Stimulated activated CD4-positive, alpha-beta T cell treated with anti-CD3 and anti-CD28 coated beads, Interleukin-4, amount 100 ng/mL, for 1 hour (primary cell): ENCODE measurements at places on chromosomes 7 and 10.

- no peak for DNase-seq
These were observed 1.3 kb downstream of the SAR1A start for GRCh38 chr10:70169011-70169410.

GRCh38 chr7:27064159-27064558, 31.6 kb downstream of the HOXA1 start:
- no peak for DNase-seq

- DNase-seq: no peak
These were observed 87.9 kb upstream of the KLF14 start for GRCh38 chr7:130821864-130822263.

GRCh38 chr7:45564485-45564884, 9.7 kb upstream of the ADCY1 start:
- DNase-seq: no peak

- DNase-seq: no peak
These were observed 13.9 kb downstream of the ATP6V1F start for GRCh38 chr7:128876586-128876977.

DNA sequence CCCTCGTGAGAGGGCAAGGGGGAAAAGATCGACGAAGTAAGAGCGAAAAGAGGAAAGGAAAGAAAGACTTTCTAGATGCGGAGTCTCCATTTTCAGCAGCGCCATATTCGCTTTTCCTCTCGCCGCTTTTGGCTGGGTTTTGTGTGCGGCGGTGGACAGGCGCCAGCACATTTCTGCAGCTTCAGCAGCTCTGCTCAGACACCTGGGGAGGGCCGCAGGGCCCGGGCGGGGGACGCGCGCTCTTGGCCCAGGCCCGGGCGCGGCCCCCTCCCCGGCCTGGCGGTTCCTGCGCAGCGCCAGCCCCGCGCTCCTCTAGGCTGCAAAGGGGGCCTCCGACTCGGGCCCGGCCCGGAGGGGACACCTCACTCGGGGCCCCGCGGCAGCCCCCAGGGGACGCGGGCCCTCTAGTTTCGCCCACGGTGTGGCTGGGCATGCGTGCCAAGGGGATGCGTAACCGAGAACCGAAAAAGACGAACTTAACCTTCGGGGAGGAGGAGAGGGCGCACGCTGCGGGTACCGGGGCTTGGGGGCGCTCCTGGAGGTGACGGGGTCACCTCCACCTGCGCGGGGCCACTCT, 34.5 kb upstream of the EBLN1 start:
- DNase-seq: peak; percentile 78

- DNase-seq: no peak
These were observed 37.7 kb upstream of the MAP3K8 start for GRCh38 chr10:30396293-30396692.

DNA sequence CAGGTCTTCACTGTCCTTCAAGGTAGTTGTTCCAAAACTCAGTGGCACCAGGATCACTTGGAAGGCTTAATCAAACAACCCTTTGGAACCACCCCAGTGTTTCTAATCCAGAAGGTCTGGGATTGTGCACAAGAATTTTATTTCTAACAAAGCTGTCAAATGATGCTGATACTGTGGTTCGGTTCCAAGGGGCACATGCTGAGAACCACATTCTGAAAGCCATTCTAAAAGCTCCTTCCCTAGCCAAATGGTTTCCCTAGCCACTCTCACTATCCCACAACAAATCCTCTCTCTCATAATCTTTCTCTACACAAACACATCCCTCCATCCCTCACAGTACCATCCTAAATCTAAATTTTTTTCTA, 52.1 kb downstream of the MACC1 start:
- DNase-seq: no peak

DNA sequence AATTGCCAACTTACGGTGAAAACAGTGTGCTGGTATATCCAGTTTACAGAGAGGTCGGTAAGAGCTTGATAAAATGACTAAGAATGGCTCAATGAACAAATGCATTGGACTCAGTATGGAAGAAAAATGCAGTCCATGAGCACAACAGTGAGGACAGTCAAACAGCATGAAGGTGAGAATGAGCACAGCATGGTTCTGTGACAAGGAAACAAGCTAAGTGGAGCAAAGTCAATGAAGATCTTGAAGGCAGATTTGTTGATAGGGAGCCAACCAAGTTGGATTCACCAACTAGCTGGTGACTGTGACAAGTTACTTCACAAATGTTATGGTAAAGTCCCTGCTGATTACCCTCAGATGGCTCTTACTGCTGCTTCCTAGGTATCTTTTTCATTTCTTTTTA, 75.9 kb downstream of the SHOC2 start:
- no peak for DNase-seq

- no peak for DNase-seq
These were observed 483.0 kb upstream of the C7orf33 start for GRCh38 chr7:148107443-148108127.

GRCh38 chr10:22475651-22476600, 130.6 kb downstream of the SPAG6 start:
- peak; percentile 30 for DNase-seq

DNA sequence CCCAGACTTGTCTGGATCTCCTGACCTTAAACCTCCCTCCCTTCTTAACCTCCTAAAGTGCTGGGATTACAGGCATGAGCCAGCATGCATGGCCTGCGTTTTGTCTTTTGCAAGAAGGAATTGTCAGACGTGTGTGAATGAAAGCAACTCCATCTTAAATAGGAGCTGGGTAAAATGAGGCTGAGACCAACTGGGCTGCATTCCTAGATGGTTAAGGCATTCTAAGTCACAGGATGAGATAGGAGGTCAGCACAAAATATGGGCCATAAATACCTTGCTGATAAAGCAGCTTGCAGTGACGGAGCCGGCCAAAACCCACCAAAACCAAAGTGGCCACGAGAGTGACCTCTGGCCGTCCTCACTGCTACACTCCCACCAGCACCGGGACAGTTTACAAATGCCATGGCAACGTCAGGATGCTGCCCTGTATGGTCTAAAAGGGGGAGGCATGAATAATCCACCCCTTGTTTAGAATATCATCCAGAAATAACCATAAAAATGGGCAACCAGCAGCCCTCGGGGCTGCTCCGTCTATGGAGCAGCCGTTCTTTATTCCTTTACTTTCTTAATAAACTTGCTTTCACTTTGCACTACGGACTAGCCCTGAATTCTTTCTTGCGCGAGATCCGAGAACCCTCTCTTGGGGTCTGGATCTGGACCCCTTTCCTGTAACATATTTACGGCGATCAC, 41.2 kb upstream of the SDK1 start:
- no peak for DNase-seq

GRCh38 chr10:95260909-95261552, 29.8 kb downstream of the PDLIM1 start:
- DNase-seq: no peak

DNA sequence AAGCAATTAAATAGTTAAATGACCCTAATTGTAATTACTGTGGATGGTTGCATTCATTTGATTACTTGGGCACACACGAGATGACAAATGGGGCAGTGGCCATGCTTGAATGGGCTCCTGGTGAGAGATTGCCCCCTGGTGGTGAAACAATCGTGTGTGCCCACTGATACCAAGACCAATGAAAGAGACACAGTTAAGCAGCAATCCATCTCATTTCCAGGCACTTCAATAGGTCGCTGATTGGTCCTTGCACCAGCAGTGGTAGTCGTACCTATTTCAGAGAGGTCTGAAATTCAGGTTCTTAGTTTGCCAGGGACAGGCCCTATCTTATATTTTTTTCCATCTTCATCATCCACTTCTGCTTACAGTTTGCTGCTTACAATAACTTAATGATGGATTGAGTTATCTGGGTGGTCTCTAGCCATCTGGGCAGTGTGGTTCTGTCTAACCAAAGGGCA, 8.3 kb downstream of the PCBD1 start:
- DNase-seq: peak; percentile 71

GRCh38 chr10:42955493-42955889, 121.4 kb upstream of the RET start:
- no peak for DNase-seq

DNA sequence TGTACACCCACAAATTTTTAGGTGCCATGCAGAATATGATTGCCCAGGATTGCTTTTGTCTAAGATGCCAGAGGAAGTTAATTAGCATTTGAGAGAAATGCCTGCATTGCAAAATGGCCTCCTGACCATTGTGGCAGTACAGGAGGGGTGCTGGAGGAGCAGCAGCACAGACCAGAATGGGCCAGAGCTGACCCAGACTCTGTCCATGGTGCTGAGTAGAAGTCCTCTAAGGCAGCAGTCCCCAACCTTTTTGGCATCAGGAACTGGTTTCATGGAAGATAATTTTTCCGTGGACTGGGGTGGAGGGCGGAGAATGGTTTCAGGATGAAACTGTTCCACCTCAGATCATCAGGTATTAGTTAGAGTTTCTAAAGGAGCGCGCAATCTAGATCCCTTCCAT, 217.8 kb upstream of the AGK start:
- no peak for DNase-seq

- no peak for DNase-seq
These were observed 32.2 kb downstream of the TMEM130 start for GRCh38 chr7:98837630-98837972.

GRCh38 chr7:90933984-90934383, 330.2 kb upstream of the FZD1 start:
- no peak for DNase-seq

GRCh38 chr7:98133181-98133580, 26.5 kb downstream of the LMTK2 start:
- DNase-seq: no peak

GRCh38 chr10:60405172-60405571, 15.5 kb upstream of the ANK3 start:
- DNase-seq: no peak

DNA sequence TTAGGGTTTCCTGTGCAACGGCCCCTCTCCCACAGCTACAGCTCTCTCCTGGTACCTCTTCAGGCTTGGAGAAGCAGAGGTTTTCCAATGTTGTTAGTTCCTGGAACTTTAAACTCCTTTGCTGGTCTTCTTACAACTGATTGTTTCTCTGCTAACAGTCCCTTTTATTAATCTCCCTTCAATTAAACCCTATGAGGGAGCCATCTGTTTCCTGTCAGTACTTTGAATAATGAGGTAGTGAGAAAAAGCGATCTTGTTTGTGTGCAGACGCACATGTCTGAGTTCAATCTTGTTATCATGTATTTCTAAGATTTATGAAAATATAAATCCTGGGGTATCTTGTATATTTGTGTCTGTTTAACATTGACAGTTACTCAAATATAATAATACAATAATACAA, 102.4 kb downstream of the MDFIC start:
- no peak for DNase-seq

DNA sequence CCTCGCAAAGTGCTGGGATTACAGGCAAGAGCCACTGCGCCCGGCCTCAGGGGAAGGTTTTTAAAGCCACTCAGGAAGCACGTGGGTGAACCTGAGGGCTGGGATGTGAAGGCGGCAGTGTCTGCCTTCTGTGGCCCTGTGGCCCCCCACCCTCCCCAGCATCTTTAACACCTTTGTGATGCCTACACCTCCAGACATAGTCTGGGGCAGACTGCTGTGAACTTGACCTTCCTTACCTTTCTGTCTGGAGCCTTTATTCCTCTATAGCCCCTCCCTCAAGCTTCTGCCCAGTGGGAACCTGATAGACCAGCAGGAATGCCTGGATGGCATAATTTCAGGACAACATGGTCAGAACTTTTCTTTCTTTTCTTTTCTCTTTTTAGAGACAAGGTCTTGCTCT, 550.2 kb downstream of the GALNT17 start:
- DNase-seq: no peak

GRCh38 chr10:48193556-48193955, 80.9 kb downstream of the FRMPD2 start:
- DNase-seq: no peak

DNA sequence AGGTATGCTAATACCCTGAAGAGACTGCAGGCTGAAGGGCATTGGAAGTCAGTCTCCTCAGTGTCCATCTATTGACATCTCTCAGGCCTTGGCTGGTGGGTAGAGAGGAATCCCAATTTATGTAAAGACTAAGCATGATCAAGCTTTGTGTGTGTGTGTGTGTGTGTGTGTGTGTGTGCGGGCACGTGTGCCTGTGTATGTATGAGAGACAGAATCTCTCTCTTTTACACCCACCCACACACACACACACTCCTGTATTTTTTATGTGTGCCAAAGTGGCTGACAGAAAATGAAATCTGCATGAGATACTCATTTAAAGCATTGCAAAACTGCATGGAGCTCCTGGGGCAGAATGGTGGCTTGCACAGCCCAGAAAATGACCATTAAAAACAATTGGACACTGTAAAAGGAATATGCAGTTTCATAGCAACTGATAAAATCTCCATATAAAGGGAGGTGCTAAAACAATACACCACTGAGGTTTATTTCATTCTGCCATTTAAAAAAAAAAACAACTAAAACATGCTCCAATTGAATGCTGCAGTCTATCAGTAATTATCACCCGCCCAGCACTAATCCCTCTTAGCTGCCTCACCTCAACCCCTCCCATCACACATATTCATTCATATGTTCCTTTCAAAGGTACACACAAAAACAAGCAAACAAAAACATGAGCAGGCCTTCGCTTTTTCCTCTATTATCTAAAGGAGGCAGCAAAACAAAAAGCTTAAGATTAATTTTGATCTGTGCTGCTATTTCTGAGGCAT, 385.0 kb downstream of the KCNMA1 start:
- no peak for DNase-seq

DNA sequence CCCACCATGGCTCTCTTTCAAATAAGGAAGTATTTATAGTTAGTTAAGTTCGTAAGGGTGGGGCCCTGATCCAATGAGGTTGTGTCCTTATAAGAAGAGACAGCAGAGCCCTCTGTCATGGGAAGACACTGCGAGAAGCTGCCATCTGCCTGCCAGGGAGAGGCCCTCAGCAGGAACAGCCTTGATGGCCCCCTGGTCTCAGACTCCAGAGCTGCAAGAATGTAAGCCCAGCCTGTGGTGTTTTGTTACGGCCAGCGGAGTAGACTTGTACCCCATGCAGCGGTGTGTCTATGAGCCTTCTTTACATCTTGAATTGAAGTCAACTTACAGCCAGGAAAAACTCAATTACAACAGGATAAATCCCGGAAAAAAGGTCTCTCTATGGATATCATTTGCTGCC, 14.3 kb upstream of the LARP4B start:
- DNase-seq: no peak

GRCh38 chr10:75189266-75190096, 21.1 kb upstream of the VDAC2 start:
- DNase-seq: no peak

- DNase-seq: no peak
These were observed 11.8 kb downstream of the PRLHR start for GRCh38 chr10:118583611-118584010.

DNA sequence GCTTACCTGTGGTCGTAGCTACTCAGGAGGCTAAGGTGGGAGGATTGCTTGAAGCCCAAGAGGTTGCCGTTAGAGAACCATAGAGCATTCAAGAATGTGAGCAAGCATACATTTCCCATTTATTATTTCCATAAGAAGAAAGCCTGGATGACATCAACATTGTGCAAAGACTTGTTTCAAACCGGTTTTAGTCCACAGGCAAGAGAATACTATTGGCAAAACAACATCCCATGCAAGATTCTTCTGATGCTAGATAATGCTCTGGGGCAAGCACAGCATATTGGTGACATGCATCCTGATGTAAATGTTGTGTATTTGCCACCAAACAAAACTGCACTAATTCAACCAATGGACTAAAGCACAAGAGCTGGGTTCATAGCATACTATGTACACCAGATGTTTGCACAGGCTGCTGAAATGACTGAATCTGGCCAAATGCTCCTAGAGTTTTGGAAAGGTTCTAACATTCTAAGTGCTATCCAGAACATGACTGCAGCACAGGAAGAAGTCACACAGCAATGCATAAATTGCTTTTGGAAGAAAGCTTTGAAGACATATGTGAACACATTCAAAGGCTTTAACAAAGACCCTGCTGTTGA, 42.6 kb downstream of the OTUD1 start:
- no peak for DNase-seq
